ENCODE measurements at places on chromosomes 3 and 15.

DNA sequence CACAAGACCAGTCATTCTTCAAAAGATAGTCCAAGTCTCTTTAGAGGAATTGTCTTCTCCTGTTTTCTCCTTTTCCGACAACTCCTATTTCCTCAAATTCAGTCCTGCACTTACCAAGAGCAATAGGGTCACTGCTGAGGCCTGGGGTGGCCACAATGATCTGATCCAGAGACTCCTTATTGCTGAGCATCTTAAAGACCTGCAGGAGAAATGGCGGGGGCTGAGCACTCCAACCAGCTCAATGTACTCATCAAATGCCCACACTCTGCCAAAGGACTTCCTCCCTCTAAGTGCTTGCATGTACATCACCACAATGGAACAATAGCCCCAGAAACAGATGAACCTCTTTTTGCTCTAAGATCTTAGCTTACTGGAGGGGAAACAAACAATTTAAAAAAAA is 9.6 kb downstream of the UBL7 start:
- no peak for DNase-seq

- no peak for DNase-seq
Measured at GRCh38 chr3:43692085-43692855, 1.5 kb downstream of the ABHD5 start.

DNA sequence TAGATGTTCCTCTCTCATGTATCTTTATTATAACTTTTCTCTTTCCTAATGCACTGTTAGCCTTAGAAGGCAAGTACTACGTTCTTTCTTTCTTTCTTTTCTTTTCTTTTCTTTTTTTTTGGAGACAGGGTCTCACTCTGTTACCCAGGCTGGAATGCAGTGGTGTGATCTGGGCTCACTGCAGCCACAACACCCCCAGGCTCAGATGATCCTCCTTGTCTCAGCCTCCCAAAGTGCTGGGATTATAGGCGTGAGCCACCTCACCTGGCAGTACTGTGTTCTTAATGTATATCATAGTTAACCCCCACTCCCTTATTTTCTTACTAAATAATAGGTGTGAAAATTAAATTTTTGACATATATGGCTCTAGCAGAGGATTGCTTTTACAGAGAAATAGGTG is 23.1 kb downstream of the IQGAP1 start:
- DNase-seq: no peak

DNA sequence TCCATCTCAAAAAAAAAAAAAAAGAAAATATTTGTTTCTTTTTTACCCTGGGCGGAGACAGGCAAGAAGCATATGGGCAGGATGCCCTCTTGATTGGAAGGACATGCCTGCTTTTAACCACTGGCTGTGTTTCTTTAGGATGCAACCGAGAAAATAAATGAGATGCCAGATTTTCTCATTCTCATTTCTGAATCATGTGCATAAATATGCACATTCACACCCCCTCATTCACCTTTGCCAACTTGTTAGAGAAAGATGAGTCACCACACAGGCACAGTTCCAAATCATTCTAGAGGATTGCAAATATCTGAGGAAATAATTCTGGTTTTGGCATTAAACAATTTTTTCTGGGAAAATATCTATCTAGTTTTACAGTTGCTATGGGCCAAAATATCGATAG is 3.3 kb downstream of the LIPH start:
- peak; percentile 99 for DNase-seq

- DNase-seq: no peak
Measured at GRCh38 chr3:106184540-106185457, 316.0 kb upstream of the CBLB start.

DNA sequence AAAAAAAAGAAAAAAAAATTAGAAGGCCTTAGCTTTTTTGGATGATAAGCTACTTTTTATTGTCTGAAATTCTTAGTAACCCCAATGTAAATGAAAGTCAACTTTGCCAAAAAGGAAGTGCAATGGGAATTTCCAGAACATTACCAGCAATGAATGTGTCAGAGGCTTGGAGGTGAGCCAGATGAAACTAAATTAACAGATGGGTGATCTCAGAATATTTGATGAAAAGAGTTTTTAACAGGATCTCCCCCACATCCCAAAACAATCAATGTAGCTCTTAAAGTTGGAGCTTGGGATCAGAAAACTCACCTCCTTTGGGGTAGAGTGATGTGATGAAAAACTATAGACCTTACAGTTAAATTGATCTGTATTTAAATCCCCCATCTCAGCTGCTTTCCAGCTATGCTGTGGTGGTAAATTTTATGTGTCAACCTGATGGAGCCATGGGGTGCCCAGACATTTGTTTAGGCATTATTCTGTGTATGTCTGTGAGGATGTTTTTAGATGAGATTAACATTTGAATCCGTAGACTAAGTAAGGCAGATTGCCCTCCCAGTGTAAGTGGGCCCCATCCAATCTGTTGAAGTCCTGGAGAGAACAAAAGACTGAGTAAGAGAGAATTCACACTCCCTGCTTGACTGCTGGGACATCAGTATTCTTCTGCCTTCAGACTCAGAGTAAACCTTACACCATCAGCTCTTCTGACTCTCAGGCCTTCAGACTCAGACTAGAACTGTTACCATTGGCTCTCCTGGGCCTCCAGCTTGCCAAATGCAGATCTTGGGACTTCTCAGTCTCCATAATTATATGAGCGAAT is 84.3 kb upstream of the TNFSF10 start:
- peak; percentile 96 for DNase-seq

GRCh38 chr3:69410301-69410700 is 24.4 kb upstream of the FRMD4B start:
- peak; percentile 79 for DNase-seq
